A549 (cell line): ENCODE measurements at places on chromosomes 7 and 10.

DNA sequence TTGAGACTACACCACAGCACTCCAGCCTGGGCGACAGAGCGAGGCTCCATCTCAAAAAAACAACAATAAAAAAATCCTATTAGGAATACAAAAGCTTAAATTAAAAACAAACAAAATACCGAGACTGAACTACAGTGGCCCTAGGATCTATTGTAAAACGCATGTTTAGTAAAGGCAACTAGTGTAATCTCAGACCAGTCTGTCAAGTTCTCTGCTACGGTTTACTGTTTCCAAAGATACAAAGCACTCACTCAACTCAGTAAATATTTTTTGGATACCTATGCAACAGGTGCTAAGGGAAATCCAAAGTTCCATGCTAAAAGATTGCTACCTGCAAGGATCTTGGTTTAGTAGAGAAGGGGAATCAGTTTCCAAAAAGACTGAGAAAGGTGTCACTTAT lies 3.4 kb upstream of the MIOS start:
- DNase-seq: no peak

GRCh38 chr7:23247046-23247602 lies 549 bp downstream of the GPNMB start:
- no peak for DNase-seq

- peak; percentile 22 for DNase-seq
These were observed 126.4 kb upstream of the ZNF746 start for GRCh38 chr7:149624006-149624405.

DNA sequence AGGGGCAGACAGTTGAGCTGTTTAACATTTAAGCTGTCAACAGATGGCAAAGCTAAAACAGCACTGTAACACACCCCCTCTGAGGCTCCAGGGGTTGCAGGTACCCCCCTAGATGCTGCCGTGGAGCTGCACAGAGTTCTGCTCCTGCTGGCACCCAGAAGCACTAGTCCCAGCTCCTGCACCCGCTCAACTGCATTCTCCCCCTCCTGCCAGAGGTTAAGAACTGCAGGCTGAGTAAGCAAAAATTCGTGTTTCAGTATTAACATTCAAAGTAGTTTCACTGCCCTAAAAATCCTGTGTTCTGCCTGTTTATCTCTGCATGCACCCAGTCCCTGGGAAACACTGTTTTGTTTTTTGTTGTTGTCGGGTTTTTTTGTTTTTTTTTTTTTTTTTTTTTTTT lies 790.8 kb upstream of the KCND2 start:
- peak; percentile 7 for DNase-seq

GRCh38 chr10:86803156-86803555 lies 46.7 kb downstream of the BMPR1A start:
- DNase-seq: no peak

GRCh38 chr7:153943457-153943856 lies 108.7 kb upstream of the DPP6 start:
- no peak for DNase-seq

DNA sequence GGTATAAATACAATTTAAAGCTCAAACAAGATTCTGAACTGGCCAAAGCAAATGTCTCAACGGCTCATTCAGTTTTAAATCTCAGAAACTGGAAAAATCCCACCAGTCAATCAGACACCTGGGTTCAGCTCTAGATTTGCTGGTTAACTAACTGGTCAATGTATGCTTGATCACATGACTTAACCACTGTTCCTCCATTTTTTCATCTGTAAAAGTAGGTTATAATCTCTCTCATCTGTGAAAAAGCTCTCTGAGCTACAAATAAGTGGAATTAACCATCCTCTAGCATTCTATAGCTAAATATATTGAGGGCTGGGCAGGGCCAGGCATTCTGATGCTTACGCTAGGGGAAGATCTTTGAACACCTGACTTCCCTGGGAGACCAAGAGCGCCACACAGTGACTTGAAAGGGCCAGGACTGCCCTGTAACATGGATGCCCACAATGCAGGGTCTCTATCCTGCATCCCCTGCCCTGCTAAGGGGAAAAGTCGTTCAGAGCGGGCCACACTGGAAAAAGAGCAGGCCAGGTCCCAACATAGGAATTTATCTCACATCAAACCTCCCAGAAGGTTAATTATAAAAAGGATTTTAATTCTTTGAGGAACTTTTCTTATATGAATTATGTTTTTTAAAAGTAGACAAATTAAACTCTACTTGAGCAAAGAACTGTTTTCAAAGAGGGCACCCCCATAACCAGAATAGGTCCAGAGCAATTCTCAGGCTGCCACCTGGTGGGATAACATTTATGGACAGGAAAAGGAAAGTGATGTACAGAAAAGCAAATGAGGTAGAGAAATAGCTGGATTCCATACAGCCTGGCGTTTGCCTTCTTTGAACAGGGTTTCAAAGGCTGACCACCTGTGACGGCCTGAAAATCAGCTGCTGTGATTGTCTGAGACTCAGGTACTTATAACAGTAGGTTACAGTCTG lies 1.8 kb downstream of the RP9 start:
- DNase-seq: peak; percentile 62

DNA sequence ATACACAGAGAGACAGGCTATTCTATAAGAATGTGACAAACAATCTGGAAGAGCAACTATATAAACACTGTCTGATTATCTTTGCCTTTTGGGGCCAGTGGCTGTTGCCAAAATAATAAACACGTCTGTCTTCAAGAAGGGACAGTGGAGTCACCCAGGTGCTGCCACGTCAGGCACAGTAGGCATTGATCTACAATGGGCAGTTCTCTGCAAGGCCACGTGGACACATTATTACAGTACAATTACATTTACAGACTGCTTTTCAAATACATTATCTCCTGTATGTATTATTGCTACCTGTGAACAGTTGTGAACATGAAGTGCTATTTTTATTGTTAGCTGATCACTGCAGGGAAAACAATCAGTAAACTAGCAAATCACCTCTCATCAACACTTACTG lies 14.0 kb downstream of the DNMBP start:
- no peak for DNase-seq

DNA sequence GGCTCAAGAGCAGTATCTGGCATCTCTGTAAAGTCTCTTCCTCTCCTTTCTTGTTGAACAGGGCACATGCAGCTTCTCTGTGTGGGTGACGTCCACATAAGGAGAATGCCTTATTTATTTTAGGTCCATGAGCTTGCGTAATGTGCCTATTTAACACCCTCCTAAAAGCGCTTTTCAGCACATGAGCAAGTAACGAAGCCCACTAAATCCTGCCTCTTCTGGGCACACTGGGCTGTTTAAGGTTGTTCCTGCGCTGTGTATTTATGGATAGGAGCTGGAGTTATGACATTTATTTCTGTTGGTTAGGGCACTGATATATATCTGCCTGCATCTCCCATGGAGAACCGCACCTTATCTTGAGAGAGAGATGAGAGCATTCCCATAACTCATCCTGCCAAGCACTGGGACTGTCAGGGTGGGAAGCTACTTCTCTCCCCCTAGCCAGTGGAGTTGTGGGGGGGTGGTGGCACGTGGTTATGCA lies 76.1 kb downstream of the LRRC4 start:
- DNase-seq: no peak

DNA sequence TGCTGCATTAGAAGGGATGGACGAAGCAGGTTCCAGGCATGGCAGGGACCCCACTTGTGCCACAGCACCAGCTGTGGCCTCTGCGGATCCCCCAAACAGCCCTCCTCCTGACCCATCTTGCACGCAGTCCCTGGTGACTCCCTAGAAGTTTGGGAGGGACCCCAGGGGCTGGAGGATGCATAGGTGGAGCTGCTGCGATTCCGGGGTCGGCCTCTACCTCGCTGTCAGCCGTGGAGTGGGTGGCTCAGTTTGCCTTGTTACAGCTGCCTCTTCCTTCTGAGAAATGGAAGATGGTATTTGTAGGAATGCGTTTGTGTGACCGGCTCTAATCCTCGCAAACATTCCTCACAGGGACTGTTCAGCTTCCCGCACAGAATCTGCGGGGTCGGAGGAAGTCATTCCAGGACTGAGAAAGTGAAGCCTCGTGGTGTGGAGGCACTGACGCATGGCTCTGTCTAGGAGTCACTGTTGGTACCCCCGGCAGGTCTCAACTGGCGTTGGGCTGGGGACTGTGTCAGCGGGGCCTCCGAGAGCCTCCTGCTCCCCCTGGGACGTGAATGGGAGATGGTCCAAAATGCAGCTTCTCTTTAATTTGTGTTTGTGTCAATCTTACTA lies 17.5 kb downstream of the PWWP2B start:
- no peak for DNase-seq

DNA sequence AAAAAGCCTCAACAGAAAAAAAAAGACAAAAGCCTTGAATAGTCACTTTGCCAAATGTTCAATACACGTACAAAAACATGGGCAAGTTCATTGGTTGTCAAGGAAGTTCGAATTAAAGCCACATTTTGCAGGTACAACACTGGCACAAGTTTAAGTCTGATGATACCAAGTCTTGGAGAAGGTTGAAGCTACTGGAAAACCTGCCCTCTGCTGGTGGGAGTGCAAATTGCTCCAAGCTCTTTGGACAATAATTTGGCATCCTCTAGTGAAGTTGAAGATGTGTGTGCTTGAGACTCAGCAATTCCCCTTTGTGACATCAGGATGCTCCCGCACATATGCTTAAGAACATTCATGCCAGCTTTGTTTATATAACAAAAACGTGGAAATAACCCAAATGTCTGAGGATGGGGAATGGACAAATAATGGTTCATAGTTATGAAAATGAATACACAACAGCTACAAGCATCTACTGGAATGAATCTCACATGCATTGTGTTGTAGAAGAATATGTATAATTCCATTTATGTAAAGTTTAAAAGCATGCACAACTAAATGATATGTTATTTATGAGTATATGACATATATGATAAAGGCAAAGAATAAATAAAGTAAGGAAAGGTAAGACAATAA lies 120.0 kb upstream of the PLPP4 start:
- DNase-seq: peak; percentile 49

GRCh38 chr7:155603205-155603857 lies 41.1 kb upstream of the RBM33 start:
- no peak for DNase-seq

DNA sequence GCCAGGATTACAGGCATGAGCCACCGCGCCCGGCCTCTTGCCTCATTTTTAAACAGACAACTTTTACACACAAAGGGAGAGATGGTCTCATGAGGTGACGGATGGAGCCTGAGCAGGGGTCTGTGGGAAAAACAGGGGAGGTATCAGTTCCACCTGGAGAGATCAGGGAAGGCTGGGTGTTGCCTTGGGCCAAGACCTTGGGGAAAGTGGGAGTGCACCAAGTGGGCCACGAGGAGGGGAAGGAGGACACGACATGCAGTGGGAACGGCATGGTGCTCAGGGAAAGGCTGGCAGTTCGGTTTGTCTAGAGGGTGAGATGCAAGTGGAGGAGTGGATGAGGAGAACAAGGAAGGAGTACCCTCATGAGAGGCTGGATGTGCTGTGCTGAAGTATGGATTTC lies 8.9 kb upstream of the ZNF777 start:
- DNase-seq: no peak

GRCh38 chr10:133379152-133379800 lies at the start of gene PAOX:
Gene PAOX, plus strand, starts transcription at chr10:133379262. Its CDS starts 55 bp downstream, at chr10:133379317.
- peak; percentile 47 for DNase-seq

- DNase-seq: no peak
These were observed 38.2 kb upstream of the PLEKHA1 start for GRCh38 chr10:122336332-122336731.

DNA sequence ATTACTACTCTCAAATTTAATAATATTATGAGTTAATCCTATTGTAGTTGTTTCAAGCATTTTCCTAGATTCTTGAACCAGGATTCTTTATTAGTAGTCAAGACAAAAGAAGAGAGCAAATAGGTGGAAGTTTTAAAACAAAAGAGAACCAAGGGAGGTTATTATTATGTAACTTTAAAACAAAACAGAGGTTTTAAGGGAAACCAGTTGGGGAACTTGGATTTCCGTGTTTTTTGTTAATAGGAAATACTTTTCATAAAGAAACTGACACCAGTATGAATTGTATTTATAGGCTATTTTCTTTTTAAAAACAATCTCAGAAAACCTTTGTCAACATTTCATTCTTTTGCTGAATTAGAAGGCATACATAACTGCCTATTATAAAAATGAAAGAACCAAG lies 183.9 kb downstream of the WNT2 start:
- no peak for DNase-seq

DNA sequence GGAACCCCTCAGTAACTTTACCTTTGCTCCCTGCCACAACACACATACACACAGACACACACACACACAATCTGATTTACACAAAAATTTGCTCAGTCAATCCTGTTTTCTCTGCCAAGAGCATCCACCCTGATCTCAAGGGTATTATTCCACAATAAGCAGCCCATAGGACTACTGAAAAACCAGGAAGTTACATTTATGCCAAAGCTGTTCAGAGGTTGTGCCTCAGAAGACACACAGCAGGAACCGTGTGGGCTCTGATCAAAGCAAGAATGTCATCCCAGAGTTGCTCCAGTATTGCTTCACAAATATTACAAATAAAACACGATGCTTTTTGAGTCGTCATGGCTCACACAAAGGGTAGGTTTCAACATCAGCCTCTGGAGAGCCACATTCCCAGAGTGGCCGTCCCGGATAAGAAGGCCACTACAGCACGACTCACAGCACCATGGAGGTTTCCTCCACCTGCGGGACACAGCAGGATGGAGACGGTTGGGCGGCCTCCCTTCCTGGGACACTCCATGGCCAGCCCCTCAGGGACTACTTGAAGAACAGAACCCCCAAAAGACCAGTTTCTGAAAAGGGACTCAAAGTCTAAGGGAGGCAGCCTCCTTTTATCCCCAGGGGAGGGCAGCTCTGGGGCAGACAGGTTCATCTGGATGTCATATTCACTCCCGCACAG lies 1.6 kb downstream of the AIFM2 start:
- no peak for DNase-seq

GRCh38 chr7:111735661-111736551 lies 173.6 kb upstream of the IMMP2L start:
- peak; percentile 75 for DNase-seq
